Right cardiac atrium (tissue), 5 donors: ENCODE measurements at places on chromosomes 2 and 18. TPM values are rescaled to one million over a fixed set of nuclear protein-coding genes. Genes with fewer than 3 reads are reported as not detected.

Gene C18orf54
- 0.66 TPM for polyA plus RNA-seq

Gene MAP4K4
- 30.8 TPM for polyA plus RNA-seq

Gene PRKD3
- 5.6 TPM for polyA plus RNA-seq

Gene IL1RN
- 0.54 TPM for polyA plus RNA-seq

GRCh38 chr2:21148718-21149117 lies 24.9 kb downstream of the TDRD15 start:
- DNase-seq, result no peak

- DNase-seq, result no peak
Measured at GRCh38 chr2:119746836-119747686, 12.7 kb upstream of the PTPN4 start.

- no peak for DNase-seq
Measured at GRCh38 chr2:233915128-233915527, 2.0 kb upstream of the TRPM8 start.

DNA sequence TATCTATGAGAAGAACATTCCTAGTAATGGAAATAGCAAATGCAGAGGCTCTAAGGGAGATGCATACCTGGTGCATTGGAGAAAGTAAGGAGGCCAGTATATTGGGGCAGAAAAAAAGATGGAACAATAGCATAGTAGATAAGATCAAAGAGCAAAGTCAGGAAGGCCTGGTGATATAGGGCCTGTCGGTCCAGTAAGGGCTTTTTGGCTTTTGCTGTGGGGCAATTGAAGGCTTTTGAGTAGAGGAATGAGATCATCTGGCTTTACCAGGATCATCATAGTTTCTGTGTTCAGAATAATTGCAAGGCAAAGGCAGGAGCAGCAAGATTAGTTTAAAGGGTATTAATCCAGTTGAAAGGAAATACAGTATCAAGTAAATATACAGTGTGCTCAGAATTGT lies 111.8 kb downstream of the EHBP1 start:
- no peak for DNase-seq

- DNase-seq, result no peak
Measured at GRCh38 chr2:240522406-240522805, 35.4 kb downstream of the ANKMY1 start.

DNA sequence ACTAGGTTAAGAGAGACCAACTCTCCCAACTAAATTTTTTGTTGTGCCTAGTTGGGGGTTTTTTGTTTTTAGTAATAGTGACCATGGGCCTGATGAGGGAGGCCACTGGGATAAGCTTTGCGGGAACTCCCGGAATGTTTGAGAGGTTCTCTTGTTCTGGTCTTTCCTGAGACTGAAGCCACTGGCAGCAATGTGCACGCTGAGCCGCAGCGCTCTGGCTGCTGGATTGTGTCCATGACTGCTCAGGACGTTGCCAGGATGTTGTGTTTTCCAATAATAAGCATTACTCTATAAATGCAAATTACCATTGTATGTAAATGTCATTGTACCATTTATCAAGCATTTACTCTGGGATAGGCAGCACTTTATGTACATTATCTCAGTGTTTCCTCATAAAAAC lies 126.1 kb downstream of the GALNT1 start:
- DNase-seq, result peak; percentile 50

GRCh38 chr2:169012812-169013627 lies 18.1 kb downstream of the ABCB11 start:
- DNase-seq, result no peak

GRCh38 chr2:74562126-74562775 lies 7.7 kb downstream of the DOK1 start:
- no peak for DNase-seq

GRCh38 chr2:198717451-198717850 lies 740.3 kb downstream of the SATB2 start:
- no peak for DNase-seq

- no peak for DNase-seq
Measured at GRCh38 chr18:32237049-32237448, 47.2 kb downstream of the MEP1B start.

GRCh38 chr2:3712831-3713503 lies 9.6 kb downstream of the DCDC2C start:
- DNase-seq, result no peak

- DNase-seq, result no peak
Measured at GRCh38 chr2:137118140-137118539, 352.8 kb downstream of the THSD7B start.

DNA sequence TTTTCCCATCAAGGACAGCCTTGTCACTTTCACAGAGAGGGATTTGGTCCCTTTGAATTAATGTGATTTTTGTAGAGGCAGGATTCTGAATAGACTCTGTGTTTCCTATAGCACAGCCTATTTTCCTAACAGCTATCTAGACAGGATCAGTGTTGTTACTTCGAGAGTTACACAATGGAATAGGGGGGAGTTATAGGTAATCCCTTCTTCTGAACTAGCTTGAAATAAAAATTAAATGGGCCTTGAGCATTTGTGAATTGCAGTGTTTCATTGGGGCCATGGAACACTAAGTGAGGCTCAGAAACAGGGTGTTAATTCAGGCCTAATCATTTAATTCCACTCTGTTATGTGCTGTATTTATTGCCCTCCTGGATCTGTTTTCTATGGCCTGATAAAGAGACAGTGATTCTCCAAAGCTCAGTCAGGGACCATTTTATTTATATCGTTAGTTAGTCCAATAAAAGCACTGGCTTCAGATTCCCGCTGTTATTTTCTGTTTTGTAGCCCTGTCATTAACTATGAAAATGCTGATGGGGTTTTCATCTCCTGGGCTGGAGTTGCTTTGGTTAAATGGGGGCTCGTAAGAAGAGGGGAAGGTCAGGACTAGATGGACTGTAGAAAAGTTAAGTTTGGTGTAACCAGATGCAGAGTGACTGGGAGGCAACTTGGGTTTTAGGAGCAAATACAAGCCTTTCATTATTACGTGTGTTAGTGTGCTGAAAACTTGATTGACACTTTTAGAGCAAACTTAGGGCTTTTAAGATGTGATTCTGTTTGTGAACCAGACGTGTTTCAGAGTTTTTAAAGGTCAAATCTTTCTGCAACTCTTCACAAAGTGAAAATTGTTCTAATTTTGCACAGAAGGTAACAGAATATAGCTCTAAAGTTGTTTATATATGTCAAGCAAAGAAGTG lies 461.0 kb upstream of the HNRNPA3 start:
- DNase-seq, result no peak

DNA sequence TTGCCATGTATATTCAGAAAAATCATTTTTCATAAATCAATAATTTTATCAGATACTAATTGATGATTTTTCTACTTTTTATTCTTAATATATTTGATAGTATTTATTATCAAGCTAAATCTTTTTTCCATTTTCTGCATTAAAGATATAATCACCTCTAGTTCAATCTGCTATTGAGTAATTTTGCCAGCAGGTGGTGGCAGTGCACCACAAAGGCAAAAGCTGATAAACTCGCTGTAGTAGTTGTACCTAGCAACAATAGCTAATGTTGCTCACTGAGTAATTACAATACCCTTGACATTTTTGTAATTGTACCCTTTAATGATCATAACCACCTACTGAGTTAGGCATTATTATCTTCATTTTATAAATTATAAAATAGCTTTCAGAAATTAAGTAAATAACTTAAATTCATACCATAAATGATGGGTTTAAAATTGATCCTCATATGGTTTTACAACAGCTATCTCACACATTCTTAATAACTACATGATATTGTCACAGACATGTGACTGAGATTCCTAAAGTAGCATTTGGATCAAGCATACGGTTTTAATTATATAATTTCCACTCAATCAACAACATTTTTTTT lies 52.0 kb upstream of the CALCRL start:
- DNase-seq, result peak; percentile 45

DNA sequence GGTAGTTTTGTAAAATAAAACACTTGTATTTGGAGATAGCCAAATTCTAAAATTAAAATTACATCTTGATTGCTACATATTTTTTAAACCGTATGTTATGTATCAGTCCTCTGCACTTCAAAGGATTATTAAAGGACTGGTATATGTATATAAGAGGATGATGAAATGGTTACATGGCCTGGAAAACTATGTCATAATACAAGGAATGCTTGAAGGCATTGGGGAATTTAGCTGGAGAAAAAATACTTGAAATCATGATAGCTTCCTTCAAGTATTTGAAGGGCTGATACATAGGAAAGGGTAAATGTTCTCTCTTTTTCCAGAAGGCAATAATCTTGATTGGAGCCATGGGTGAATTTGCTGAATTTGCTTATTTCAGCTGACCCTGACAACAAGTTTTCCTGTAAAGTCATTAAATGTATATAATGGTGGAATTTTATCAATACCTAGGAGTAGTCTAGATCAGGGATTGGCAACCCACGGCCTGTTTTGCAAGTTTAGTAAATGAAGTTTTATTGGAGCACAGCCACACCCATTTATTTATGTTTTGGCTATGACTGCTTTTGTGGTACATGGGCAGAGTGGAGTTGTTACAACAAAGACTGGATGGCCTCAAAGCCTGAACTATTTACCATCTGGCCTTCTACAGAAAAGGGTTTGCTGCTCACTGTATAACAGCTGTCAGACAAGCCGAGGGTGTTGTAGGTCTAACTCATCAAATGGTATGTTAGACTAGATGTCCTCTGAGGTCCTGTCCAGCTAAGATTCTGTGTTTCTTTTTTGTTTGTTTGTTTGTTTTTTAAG lies 34.4 kb downstream of the ACYP2 start:
- DNase-seq, result no peak

- DNase-seq, result no peak
Measured at GRCh38 chr18:23908827-23909226, 105.7 kb upstream of the TTC39C start.
